RCC 7860 (cell line): ENCODE measurements at places on chromosomes 7 and 10.
A peak's percentile ranks its signal among the peaks of the same experiment; 100 is the strongest.

DNA sequence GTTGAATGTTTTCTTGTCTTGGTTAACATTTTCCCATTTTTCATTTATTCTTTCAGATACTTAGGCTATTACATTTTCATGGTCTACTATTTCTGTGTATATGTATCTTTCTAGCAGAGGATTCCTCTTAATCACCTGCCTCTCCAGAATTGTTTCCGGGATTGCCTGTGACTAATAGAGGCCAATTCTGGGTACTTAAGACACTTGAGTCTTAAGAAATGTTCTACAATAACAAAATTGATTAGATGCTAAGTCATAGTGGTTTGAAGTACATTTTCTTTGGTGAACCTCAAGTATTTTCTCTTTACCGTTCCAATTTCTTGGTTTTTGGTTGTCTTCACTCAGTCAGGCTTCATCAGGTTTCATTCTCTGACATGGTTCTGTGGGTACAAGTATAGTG, 26.4 kb downstream of the BBS9 start:
- no peak for DNase-seq

DNA sequence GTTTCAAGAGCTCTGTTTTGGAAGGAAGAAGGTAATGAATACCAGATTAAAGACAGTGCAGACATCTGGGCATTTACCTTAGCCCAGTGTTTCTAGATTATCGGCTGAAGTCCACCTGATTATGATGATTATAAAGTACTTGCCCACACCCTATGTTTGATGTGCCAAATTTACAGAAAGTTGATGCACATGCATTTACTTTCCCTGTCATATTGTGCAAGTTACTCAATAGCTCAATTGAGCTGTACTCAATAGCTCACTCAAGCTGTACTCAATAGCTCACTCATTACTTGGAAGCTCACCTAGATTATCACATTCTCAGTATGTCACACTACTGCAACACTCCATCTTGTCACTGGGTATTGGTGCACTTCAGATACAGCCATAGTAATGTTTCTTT, 13.5 kb downstream of the MGAM start:
- DNase-seq = no peak

- DNase-seq = peak; percentile 48
Observed at GRCh38 chr7:136114966-136115762, 138.0 kb upstream of the MTPN start.

GRCh38 chr7:74063646-74064045, 20.0 kb upstream of the LIMK1 start:
- no peak for DNase-seq

DNA sequence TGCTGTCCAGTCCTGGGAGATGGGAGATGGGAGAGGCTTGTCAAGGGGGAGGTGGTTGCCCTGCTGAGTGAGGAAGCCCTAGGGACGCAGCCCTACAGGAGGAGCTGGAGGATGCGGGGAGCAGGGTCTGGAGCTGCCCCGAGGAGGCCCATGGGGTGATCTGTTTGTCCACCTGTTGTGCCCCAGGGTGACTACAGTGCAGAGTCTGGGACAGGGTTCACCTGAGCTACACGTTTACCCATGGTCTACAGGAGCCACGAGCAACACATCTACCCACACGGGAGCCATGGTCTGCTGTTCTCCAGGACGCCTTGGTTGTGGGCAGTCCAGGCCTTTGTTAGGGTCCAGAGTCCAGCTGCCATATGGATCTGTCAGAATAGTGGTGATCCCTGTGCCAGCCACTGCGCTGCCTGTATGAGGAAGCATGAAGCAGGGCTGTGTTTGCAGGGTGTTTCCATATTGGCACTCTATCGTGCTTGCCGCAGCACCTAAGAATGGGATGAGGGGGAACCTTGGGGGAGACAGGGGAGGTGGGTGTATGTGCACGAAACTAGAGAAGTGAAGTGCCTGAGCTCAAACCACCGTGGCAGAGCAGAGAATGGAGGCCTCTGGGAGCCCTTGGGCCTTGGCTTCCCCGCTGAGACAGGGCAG, 23.7 kb downstream of the ZNF775 start:
- DNase-seq = no peak

DNA sequence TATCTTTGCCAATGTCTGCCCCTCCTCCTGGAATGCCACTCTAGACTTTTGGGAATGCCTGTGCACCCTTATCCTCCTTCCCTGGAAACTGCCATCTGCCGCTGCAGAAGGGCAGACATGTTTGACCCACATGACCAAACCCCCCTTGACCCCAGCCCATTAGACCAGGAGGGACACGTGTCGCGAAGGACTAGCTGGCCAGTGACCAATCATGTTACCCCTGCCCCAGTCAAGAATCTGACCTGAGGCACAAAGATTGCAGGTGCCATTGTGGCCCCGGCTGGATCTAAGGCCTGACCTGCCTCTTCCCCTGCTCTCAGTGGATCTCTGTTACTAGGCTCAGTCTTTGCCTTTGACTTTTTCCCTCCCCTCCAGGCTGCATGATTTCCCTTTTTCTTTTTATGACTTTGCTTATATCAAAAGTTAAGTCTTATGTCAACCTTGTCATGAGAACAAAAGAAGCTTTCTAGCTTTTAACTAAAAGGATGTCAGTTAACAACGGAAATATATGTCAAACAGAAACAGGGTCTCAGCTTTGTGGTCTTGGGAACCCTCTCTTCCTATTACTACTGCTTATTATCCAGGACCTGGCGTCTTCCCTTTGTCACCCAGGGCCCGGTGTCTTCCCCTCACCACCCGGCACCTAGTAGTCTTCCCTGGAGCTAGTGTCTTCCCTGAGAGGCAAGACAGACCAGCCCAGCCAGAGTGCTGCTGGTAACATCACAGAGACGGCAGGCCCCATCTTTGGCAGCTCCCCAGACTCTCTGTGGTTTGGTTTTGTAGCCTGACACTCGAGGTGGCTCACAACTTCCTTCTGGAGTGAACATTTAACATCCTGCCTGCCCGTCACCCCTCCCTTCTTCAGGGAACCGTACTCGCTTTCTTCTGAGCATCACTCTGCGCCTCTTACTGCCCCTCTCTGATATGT, 24.4 kb upstream of the PPIF start:
- peak; percentile 80 for DNase-seq

GRCh38 chr7:128745706-128746105, 6.5 kb downstream of the CALU start:
- DNase-seq = no peak
